ENCODE measurements at places on chromosomes 4 and X.

GRCh38 chr4:87034527-87034926, 99.7 kb downstream of the AFF1 start:
- no peak for DNase-seq

DNA sequence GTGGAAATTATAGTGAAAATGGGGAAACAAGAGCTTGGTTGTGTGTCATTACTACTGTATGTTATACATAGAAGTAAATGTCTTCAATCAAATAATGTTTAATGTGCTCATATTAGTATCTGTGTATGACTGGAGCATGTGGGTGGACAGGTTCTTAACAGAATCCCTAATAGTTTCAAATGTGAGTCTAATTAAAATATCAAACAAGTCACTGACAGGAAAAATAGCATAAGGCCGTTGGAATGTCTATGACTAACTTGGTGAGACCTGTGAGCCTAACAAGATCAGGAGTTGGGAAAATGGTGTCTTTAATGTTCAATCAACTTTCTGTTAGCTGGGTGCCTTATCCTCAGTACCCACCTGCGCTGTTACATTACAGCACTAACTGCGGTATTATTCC, 6.2 kb upstream of the CXCL3 start:
- DNase-seq = no peak

DNA sequence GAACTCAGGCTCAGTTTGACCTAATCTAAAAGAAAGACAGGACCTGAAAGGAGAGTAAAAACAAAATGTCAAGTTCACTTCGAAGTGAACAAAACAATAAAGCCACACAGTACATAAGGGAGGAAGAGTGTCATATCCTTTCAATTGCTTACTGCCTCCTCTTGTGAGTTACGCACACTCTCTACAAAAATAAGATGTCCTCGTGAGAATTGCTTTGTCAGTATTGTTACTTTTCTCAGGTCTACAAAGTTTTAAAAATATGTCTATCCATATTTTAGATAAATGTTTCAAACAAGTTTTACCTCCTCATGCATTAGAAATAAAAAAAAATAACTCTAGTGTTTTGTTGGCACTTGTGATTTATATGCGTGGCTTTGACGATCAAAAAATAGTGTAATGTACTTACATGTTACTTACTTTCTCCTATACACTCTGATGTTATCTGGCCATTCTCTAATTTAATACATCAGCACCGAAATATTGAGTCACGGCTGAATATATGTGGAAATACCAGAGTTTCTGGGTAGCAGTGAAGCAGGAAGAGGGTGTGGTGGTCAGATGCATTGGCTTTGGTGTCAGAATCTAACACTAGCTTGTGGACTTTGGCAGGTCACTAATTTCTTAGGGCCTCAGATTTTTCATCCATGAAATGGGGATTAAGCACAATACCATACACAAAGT, 8.1 kb upstream of the MRPL1 start:
- no peak for DNase-seq

DNA sequence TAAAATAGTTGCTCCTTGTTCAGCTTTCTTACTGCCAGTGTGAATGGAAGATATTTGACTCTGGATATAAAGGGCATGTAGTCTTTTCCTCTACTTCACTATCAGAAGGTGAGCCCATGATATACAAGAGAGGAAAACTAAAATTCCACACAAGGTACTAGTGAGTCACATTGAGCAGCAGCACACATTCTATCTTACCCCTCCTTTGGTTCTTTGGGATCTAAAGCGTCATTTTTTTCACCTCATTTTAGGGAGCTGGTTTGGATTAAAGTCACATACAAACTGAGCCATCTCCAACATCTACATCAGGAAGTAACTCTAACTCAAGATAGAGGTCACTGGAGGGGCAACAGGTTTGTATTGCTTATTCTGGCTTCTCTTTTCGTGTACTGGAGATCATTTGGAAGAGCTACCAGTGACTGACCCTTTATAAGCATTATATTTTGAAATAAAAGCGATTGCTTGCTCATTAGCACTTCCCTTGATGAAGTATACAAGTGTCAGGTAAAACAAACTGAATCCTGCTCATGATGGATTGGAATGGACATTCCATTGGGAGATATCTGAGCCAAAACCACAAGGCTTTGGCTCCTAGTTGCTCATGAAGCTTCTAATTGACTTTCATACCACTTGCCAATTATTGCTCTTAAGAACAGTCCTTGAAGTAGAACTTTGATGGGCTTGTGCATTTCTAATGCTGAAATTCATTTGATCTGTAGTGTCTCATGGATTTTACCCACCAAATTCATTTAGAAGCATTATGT, 124.1 kb downstream of the SPCS3 start:
- DNase-seq = no peak

- DNase-seq = no peak
Measured at GRCh38 chrX:24219320-24219719, 69.8 kb downstream of the ZFX start.

GRCh38 chr4:138404251-138404650, 162.1 kb upstream of the SLC7A11 start:
- DNase-seq = no peak

- DNase-seq = no peak
Measured at GRCh38 chr4:184823014-184823413, 2.8 kb downstream of the ACSL1 start.

Measured in vagina (tissue), 2 donors.